D721Med (cell line): ENCODE measurements at places on chromosomes 6 and 20.

DNA sequence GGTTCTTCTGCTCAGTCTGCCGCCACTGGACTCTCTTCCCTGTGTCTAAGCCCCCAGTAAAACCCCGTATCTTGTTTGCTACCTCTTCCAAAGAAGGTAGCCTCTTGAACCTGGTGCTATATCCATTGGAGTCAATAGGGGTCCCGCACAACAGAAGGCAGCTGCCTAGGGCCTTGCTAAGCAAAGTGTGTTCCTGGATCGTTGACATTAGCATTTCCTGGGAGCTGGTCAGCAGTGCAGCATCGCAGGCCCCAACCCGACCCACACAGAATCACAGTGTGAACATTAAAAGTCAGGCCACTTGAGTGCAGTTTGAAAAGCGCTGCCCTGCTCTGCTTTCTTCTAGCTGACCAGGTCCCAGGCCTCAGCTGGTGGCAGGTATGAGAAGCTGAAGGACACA is 2.9 kb downstream of the ADA start:
- DNase-seq = no peak

GRCh38 chr20:36830791-36831691 is 44.9 kb upstream of the TLDC2 start:
- DNase-seq = no peak

GRCh38 chr6:7668936-7669335 is 57.0 kb upstream of the BMP6 start:
- no peak for DNase-seq

DNA sequence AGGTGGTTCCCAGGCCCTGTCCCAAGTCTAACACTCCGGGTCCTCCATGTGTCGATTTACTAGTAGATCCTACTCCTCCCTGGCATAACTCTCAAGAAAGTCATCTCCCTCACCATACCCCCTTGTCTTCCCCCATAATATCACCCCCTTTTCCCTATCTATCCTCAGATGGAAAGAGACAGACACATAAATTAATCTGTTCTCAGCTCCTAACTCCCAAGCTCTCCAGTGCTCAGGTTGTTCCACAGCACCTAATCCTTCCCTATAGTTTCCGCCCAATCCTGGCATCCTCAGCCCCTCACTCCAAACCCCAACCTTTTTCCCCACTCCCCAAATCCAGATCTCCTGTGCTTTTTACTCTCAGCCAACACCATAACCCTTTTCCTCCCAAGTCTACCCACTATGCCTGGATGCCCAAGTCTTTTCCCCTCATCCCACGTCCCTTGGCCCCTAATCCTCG is 808 bp downstream of the ILRUN start:
- DNase-seq = no peak

DNA sequence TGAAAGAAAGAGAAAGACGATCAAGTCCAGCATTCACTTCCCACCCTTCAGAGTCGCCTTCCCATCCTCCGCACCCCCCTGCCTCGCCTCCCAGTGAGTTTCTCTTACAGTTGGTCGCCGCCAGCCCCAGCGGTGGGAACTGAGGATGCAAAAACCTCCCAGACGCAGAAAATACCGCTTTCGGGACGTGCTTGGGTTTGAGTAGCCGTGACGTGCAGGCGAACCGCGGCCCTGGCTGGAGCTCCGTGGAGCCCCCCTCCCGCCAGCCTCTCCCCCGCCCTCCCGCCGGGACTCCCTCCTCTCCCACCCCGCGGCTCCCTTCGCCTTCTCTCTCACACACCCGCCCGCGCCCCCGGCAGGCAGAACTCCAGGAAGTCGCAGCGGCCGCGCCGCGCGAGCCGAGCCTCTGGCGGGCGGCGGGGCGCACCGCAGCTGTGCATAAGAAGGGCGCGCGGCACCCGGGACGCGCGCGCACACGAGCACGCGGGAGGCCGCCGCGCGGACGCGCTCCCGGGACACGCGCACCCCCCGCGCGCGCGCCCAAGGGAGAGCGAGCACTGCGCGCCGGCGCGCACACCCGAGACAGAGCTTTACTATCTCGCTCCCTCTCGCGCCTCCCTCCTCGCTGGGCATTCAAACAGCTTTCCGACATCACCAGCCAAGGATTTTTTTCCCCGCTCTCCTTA is at the start of gene ADGRB3:
Gene ADGRB3 (plus strand): TSS at position 557 of the 686 bp plus-strand sequence. CDS start 3,394 bp downstream, outside the sequence.
- peak; percentile 24 for DNase-seq

DNA sequence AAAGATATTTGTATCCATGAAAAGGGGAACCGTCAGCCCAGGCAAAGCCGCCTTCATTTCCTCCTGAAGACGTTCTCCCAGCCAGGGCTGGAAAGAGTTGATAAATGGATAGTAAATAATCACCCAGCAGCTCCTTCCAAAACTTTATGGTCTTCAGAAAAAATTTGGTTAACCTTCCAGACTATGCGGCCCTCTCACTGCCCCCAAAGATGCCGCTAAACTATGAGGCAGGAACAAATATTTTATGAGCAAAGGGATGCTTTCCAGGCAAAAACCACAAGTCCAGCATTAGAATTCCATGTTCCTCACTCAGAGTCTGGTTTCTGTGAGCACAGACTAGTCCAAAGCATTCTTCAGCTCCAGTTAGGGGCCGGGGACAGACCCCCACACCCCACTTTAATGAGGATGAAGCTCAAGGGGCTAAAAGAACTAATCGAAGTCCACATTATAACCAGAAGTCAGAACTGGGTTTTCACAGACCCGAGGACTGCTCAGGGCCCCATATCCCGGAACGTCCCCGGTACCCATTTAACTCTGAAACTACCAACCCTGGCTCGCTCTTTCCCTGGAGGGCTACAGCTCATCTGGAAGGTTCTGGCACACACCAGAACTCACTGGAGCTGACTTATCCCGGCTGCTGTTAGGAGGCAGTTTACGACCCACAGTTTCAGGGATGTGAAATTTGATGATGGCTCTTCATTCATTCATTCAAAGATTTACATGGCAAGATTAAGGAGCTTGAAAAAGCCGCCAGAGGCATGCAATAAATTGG is 29.4 kb downstream of the BMP7 start:
- DNase-seq = no peak

DNA sequence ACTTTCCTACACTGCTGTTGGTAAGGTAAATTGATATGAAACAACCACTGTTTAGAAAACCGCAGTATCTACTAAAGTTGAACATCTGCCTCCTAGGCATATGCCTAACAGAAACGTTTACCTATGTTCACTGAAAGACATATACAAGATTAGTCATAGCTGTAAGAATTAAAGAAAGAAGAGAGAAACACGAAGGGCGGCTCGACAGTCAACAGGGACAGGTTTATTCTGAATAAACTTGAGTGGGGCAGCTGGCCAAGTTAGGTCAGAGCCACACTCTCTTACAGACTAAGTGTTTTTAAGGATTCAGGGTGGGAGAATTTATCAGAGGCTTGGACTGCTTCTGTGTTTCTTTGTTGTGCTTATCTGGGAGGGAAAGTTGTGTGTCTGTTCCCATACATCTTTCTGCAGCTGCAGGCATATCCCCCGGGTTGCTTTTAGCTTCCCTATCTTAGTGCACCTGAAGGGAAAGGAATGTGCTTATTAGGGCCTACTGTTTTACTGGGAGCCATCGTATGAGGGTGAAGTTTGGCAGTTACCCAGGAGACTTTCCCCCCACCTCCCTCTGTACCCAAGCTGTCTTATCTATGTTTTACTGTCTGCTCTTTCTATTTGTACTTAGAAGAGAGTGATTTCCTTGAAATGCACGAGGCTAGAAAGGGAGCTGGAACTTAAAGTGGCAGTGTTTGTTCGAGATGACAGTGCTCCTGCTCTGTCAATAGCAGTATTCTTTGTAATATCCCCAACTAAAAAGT is 20.4 kb downstream of the PROCR start:
- DNase-seq = no peak

- no peak for DNase-seq
Measured at GRCh38 chr6:30399390-30400058, 54.6 kb downstream of the RPP21 start.

DNA sequence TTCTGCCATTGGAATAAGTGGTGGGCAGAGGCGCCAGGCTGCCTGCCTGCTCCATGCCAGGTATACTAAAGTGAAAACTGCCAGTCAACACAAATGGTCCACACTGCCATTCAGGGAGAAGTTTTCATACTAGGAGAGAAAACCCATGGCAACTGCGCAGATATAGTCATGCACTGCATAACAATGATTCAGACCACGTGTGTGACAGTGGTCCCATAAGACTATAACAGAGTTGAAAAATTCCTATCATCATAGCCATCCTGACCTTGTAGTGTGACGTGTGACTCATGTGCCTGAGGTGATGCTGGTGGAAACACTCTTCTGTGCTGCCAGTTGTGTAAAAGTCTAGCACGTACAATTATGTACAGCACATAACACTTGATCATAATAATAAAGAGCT is 25.1 kb downstream of the ZC3H12D start:
- no peak for DNase-seq

GRCh38 chr6:14704383-14705271 is 541.2 kb upstream of the JARID2 start:
- DNase-seq = no peak

GRCh38 chr6:17709476-17709875 is 2.8 kb upstream of the NUP153 start:
- no peak for DNase-seq

- DNase-seq = no peak
Measured at GRCh38 chr6:145258122-145258521, 477.2 kb downstream of the EPM2A start.

GRCh38 chr6:158894193-158894592 is 75.0 kb upstream of the EZR start:
- DNase-seq = no peak

GRCh38 chr20:57131077-57131476 is 135.4 kb downstream of the BMP7 start:
- DNase-seq = no peak

GRCh38 chr6:44630125-44631028 is 242.9 kb downstream of the CDC5L start:
- peak; percentile 84 for DNase-seq

DNA sequence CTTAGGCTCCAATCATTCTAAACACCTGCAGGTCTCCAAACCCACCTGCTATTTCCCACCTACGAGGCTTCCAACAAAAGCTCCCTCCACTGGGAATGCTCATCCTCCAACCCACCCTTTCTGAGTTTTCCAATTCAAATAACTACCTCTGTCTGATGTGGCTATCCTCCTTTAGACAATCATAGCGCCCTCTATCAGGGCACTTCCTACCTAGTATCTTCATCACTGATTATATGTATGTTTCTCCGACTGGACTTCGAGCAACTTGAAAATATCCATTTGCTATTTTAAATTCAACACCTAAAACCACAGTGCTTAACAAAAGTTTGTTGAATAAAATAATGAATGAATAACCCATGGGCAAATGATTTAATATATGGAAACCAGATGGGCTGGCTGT is 41.3 kb downstream of the MTFR2 start:
- no peak for DNase-seq
